Hair follicular keratinocyte (primary cell): ENCODE measurements at places on chromosomes 2 and 18. TPM values are rescaled to one million over a fixed set of nuclear protein-coding genes. Genes with fewer than 3 reads are reported as not detected.

NAPG gene
- total RNA-seq = 30.0 and 31.3 TPM in 2 replicates

ACAA2 gene
- total RNA-seq = 15.2 and 21.1 TPM in 2 replicates

RAPH1 gene
- 13.0 and 20.0 TPM in 2 replicates for total RNA-seq

GAREM2 gene
- total RNA-seq = 0.19 and 0.94 TPM in 2 replicates

LRATD1 gene
- 6.3 and 8.1 TPM in 2 replicates for total RNA-seq

MITD1 gene
- 31.3 and 42.6 TPM in 2 replicates for total RNA-seq

L3MBTL4 gene
- total RNA-seq = 0.23 and 0.49 TPM in 2 replicates

RFTN2 gene
- not detected in 2 replicates for total RNA-seq

KCNG2 gene
- not detected in 2 replicates for total RNA-seq

RESP18 gene
- total RNA-seq = not detected in 2 replicates

MC2R gene
- total RNA-seq = not detected in 2 replicates

CIDEA gene
- total RNA-seq = 3.9 and 6.5 TPM in 2 replicates

SLC9A2 gene
- total RNA-seq = under 0.01 and 0.19 TPM in 2 replicates

NT5DC4 gene
- total RNA-seq = not detected in 2 replicates

SLC4A5 gene
- not detected in 2 replicates for total RNA-seq

MEMO1 gene
- total RNA-seq = 67.2 and 89.0 TPM in 2 replicates

MAP2 gene
- 3.1 and 5.5 TPM in 2 replicates for total RNA-seq

CRIM1 gene
- 86.2 and 90.8 TPM in 2 replicates for total RNA-seq

SLC66A3 gene
- 20.0 and 35.7 TPM in 2 replicates for total RNA-seq

HSBP1L1 gene
- total RNA-seq = 26.8 and 29.2 TPM in 2 replicates
